NCI-H2171 (cell line): ENCODE measurements at places on chromosomes 6 and 20.

GRCh38 chr20:33859157-33859695 is 48.1 kb downstream of the CHMP4B start:
- no peak for DNase-seq

DNA sequence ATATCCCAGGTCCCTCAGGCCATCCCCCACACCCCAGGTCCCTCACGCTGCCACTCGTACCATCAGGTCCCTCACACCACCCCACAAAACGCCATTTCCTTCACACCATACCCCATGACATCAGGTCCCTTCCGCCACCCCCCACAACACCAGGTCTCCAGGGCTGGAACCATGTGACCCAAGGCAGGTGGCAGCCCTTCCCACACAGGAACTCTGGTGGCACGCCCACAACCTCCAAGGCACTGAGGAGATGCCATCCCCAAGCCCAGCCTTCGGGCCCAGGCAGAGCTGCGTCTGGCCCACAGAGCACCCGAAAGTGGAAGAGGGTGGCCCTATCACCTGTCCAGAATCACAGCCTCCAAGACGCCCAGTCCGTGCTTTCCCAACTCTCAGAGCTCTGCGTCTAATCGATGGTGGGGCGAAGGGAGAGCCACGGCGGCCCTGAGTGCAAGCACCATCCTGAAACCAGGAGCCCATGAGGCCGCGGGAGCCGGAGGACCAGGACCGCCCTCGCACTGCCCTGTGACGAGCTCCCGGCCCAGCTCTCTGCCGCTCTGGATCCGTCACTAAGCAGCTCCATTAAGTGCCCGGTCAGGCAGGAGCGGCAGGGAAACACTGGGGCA is 12.7 kb downstream of the TAF4 start:
- DNase-seq: no peak

- DNase-seq: peak; percentile 88
Observed at GRCh38 chr6:33208091-33208967, at the start of gene RING1. Gene RING1 (plus strand): TSS chr6:33208500. CDS start chr6:33208823, 323 bp downstream.

GRCh38 chr20:20102163-20102562 is 49.8 kb downstream of the CFAP61 start:
- DNase-seq: no peak

- no peak for DNase-seq
Observed at GRCh38 chr20:33940666-33941065, 53.0 kb upstream of the RALY start.

DNA sequence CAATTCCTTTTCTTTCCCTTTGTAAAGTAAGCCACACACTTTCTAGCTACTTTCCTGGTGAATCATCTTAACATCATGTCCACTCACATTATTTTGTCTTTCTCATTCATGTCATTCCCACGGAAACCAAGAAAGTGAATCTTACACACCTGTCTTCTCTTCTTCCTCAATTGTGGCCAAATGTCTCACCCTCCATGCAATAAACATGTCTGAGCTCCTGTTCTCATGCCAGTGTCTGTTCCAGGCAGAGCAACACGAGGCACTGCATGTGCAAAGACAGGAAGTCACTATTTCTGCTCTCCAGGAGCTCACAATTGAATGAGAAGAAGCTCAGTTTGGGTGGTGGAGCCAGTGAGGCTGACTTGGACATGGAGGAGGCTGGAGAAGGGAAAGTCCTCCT is 29.0 kb upstream of the TMEM244 start:
- DNase-seq: no peak

GRCh38 chr20:49672096-49672664 is 41.5 kb downstream of the B4GALT5 start:
- no peak for DNase-seq

- DNase-seq: no peak
Observed at GRCh38 chr6:42104095-42104803, 38.2 kb downstream of the C6orf132 start.

- no peak for DNase-seq
Observed at GRCh38 chr6:147603392-147604081, 95.0 kb downstream of the SAMD5 start.

- no peak for DNase-seq
Observed at GRCh38 chr6:12545619-12546409, 170.8 kb upstream of the PHACTR1 start.

DNA sequence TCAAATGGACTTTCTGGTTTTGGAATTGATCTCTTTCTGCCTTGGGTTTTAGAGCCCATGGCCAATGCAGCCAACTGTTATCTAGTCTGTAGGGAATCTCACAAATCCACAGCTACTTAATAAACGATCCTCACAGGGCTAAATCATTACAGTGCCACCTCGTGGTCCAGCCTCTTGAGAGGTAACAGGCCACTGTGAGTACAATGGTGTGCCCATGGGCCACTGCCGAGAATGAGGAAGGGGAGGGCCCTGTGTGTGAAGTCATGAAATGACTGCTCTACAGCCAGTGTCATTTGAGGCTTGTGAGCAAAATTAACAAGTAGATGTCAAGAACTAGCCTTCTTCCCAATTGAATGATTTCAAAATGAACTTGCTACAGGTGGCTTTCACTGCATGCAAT is 54.3 kb upstream of the GMPR start:
- no peak for DNase-seq

GRCh38 chr6:150877928-150878327 is 12.4 kb downstream of the MTHFD1L start:
- DNase-seq: no peak

DNA sequence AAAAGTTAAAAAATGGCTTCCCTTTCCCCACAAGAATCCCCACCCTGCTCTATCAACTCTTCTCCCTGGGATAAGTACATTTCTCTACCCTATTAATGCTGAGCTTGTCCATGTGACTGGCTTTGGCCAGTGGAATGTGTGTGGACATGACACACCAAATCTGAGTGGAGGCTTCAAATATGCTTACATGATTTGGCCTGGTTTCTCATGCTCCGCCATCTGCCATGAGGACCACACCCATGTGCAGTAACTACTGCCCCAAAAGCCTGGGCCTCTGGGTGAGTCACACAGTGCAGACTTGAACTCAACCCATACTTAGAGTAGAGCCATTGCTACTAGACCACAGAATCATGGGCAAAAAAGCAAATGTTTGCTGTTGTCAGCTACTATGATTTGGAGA is 65.4 kb downstream of the PRND start:
- DNase-seq: no peak

GRCh38 chr6:128365520-128366160 is 154.8 kb downstream of the PTPRK start:
- DNase-seq: no peak

GRCh38 chr20:47502271-47503239 is 868 bp downstream of the NCOA3 start:
- DNase-seq: no peak

GRCh38 chr20:60138256-60139220 is 180.3 kb downstream of the CDH26 start:
- DNase-seq: no peak

DNA sequence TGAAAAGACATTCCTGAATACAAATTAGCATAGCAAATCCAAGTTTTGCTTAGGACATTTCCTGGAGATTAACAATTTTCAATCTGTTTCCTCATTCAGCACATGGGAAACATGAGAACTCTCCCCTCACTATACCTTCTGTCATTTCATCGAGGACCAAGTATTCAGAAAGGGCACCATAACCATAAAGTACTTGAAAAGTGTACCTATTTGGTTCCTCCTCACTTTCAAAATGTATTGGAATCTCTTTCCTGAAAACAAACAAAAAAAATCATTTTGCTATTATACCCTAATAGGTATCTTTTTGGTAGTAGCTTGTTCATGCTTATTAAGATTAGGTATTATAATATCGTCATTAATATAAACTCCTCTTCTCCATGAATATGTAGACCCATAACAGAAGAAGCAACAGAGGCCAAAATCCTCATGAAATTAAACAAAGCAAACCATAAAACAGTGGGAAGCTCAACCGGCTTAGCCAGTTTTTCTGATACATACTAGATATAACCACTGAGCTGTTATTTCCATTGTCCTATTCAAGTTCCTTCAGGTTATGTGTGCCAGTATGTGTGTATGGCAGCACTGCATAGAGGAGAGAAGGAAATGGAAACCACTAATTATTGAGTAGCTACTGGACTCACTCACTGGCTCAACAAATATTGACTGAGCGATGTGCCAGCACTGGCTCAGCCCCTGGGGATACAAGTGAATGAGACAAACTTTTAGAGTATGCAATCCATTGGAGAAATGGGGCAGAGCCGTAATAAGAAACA is 274.0 kb downstream of the MAFB start:
- DNase-seq: no peak

GRCh38 chr6:169962604-169963469 is 211.4 kb downstream of the ERMARD start:
- DNase-seq: no peak
